ENCODE measurements at places on chromosomes 3 and 15.

DNA sequence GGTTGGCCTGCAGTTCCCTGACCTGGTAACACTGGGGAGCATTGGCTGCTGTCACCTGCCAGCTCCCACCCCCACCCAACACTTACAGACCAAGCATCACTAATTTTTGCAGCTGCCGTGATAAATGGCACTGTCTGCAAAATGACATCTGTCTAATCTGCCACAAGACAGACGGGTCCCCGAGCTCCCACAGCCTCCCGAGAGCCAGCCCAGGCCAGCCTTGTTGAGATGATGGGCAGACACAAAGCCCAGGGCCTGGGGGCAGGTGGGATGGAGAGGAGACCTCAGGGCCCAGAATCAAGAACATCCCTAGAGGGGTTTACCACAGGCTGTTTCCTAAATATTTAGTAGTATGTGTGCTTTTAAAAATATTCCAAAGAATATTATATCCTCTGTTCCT lies 203.4 kb downstream of the TBC1D2B start:
- no peak for DNase-seq

GRCh38 chr3:143525408-143525807 lies 322.9 kb downstream of the SLC9A9 start:
- DNase-seq = no peak

GRCh38 chr15:70096215-70097062 lies 1.3 kb downstream of the TLE3 start:
- DNase-seq = peak; percentile 78

GRCh38 chr3:78878789-78879188 lies 889.0 kb downstream of the ROBO1 start:
- DNase-seq = no peak

GRCh38 chr3:52480768-52481715 lies 14.1 kb upstream of the STAB1 start:
- DNase-seq = no peak

DNA sequence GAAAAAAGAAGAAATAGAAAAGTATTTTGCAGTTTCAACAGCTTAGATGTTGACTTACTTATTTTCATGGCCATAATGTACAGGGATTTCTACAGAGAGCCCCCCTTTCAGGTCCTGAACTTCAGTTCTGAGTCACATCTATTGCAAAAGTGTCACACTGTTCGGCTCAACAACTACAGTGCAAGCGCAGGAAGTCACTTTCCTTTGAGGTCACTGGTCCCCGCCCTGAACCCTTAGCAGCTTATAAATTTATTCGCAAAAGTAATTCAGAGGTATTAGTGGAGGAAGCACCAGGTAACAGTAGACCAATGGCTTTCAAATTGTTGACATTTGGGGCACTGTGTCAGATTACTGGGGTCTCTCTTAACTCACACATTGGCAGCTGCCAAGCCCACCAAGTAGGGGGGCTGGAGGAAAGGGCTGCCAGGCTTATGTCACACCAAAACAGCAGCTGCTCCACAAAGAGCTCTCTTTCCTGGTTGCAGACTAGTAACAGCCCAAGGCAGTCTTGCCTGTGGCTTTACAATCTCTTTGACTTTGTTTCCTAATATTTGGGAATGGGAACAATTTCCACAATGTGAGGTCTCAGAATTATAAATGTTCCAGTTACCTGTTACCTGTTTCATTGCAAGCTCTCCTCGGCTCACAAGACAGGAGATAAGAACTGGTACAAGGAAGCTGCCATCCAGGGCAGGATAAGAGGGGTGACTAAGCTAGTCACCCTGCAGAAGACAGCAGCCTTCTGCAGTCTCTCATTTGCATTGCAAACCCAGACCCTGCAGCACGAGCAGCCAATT lies 130.2 kb upstream of the STRIT1 start:
- DNase-seq = no peak

GRCh38 chr15:60510006-60510405 lies 31.1 kb upstream of the ICE2 start:
- no peak for DNase-seq

DNA sequence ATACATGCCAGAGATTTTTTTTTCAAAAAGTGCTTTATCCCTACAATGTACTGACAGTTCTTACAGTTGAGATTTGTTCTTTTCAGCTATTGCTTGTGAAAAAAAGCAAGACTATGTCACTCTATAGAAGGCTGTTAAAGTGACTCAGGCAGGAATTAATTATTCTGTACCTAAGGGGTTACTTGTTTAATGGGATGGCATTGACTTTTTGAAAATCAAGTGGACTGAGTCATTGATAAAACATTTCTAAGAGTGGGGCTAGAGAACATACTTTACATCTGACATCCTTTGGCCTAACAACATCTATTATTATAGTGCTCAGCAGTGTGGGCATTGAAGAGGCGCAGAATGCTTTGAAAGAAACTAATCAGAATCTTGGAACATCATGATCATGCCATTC lies 34.3 kb downstream of the INTS14 start:
- DNase-seq = no peak

DNA sequence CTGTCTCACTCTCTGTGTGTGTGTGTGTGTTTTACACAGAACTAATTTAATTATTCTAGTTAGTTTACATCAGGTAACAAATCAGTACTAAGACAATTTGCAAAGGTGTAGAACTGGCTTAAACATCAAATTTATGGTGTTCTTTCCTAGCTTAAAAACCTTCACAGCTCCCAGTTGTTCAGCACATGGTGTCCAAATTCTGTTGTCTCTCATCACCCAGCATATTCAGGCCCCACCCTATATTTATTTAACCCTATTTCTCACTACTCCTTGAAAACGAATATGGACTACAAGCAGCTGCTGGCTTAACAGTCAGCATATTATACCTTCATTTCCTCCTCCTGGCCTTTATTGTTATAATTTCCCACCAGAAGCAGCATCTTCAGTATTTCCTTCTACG lies 1.2 kb downstream of the IL20RB start:
- DNase-seq = no peak

DNA sequence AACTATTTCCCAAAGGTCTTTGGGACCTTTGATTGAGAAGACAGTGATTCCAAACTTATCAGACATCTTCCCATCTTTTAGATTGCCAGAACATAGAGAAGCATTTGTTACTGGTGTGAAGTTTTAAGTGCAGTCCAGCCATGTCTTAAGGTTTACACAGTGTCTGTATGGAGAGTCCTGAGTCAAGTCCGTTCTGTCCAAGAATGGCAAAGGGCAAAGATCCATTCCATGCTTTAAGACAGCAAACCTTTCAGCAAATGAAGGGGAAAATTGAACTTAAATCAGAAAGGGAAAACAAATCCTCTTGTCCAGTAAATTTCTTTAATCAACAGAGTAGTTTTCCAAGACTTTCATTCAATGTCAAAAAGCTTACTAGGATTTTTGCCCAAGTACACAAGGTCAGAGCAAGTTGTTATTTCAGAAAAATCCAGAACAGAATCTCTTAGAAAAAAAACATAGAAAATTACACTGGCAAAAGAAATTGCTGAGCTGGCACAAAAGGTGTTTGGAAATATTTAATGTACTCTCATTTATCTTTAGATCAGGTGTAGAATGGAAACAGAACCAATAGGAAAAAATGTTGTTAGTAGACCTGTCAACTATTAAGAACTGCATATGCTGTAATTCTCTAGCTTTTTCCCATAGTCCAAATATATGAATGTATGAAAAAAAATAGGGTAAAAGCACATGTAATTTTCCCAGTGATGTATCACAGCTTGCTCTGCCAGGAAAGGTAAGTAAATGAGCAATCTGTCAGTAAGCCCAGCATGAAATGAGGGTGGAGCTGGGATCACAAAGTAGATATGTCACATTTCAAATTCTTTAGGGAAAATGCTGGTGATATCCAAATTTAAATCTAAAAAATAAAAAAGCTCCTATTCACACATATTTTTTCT lies 1099.9 kb downstream of the TUSC7 start:
- DNase-seq = no peak

DNA sequence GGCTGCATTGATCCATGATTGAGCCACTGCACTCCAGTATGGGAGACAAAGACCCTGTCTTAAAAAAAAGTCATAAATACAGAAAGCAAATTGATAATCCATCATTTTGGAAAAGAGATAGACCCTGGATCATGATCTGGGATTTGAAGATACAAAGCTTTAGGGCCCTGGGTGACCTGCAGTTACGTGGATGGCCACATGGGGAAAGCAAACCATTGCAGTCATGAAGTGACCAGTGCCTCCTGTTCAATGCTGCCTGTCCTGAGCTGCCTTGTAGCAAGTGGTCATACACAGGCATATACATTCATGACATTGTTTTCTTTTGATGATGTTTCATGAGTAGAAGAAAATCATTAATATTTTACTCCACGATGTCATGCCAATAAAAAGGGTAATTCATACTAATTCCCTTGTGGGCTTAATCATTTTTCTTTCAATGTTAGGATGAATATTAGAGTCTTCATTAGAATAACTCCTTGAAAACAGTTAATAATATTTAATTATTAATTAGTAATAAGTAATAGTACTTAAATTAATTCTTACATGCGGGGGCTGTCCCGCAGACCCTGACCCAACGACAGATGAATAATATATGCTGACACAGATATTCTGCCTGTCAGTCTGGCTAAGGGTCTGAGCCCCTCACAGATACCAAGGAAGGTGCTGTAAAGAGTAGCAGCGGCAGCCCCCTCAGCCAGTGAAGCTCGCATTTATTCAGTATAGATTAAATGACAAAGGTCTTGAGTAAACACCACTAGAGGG lies 109.0 kb upstream of the UNC13C start:
- no peak for DNase-seq

DNA sequence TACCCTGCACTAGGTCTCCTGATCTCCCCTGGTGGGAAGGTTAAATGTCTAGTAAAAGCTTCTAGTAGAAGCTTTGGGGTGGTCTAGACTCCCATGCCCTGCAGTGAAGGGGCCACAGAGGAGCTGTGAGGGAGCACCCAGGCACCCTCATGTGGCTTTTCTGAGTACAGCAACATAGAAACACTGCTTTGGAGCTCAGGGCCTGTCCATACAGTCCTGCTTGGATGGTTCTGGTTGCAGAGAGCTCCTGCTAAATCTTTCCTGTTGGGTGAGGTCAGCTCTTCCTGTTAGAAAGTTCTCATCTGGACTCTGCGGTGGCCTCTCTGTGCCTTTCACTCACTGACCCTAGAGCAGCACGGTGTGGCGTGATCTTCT lies 47.8 kb downstream of the GPD1L start:
- DNase-seq = no peak

DNA sequence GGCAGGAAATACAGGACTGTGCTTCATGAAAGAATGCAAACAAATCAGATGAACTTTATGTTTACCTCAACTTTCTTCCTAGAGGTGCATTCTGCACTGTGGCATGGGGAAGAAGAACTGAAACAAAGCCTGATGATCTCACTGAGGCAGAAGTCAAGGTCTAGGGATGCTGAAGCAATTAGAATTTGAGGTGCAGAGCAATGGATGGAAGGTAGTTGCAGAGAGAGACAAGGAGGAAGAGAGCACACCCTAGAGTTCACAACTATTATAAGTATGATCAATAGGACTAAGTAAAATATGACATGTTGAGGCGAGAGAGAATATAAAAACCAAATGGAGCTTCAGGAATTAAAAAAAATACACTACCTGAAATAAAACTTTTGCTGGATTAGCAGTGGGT lies 420.1 kb downstream of the EDEM1 start:
- DNase-seq = no peak

DNA sequence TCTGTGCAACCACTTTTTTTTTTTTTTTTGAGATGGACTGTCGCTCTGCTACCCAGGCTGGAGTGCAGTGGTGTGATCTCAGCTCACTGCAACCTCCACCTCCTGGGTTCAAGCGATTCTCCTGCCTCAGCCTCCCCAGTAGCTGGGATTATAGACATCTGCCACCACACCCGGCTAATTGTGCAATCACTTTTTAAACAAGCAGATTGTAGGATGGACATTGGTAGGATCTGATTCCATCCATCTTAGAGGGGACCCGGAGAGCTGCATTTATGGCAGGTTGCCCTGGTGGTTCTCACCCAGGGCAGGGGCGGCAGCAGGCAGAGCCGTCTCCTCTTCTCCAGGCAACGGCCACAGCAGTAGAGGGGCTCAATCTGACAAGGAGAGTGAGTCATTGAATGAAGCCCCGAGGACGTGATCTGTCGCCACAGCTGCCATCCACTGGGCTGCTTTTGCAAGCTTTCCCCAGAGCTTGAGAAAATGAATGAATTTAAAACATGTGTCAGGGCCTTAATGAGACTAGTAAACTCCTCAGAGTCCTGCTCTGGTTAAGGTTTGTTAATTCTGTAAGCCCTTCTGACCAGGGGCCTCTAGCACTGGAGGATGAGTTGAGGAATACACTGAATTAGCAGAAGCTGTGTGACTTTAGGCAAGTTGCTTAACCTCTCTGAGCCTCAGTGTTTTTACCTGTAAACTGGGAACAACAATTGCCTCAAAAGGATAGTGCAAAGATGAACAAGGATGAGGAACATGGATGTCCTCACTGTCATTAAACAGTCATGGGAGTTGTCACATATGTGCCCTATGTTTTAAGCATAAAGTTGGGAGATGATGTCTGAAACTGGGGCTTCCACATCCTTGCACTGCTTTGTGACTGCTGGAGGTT lies 129.1 kb downstream of the ASB7 start:
- DNase-seq = no peak

DNA sequence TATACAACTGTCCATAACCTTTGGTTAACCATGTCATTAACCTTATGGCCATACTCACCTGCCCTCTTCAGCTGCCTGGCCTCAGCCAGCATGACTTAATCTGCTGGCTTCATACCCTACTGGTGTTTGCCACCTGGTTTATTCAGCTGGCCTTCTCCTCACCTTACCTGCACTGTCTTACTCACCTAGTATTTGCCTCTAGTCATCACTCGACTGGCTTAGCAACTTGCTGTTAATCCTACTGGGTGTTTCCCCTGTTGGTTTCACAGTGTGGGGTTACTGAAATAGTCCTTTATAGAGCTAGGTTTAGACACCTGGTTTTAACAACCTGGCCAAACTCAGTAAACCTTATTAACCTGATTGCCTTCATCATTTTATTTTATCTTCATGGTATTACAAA lies 96.4 kb downstream of the IL12A start:
- DNase-seq = no peak

- no peak for DNase-seq
Observed at GRCh38 chr3:170024581-170024980, 13.2 kb upstream of the GPR160 start.

GRCh38 chr3:54536450-54536849 lies 391.4 kb downstream of the LRTM1 start:
- DNase-seq = no peak

GRCh38 chr15:67884514-67885174 lies 44.8 kb upstream of the RNU6-1 start:
- peak; percentile 68 for DNase-seq

GRCh38 chr3:167057581-167057980 lies 322.5 kb downstream of the ZBBX start:
- no peak for DNase-seq

- peak; percentile 66 for DNase-seq
Observed at GRCh38 chr15:55168350-55168974, 28.3 kb downstream of the RSL24D1 start.

DNA sequence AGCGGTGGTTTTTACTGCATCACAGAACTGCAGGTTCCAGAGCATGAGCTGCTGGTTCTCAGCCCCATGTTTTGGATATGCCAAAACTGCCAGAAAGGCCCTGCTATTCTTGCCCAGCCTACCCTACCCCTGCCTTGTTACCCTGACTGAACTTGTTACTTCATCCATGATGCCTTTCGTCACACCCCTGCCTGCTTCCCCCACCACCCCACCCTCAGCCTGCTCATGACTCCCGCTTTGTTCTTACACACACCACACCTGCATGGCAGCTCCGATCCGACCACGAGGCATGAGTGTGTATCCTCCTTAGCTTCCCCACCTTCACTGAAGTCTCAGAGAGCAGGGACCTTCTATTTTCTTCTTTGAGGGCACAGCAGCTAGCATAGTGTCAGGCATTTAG lies 5.1 kb upstream of the TM4SF1 start:
- DNase-seq = no peak

- no peak for DNase-seq
Observed at GRCh38 chr15:91997163-91997562, 143.7 kb downstream of the SLCO3A1 start.

Measured in activated CD8-positive, alpha-beta memory T cell treated with anti-CD3 and anti-CD28 coated beads, Interleukin-2, amount 50 U/mL, for 48 hours (primary cell).